Stimulated activated CD4-positive, alpha-beta T cell treated with anti-CD3 and anti-CD28 coated beads, TNF-alpha, amount 100 ng/mL, for 24 hours (primary cell): ENCODE measurements at places on chromosomes 12 and 14.

GRCh38 chr14:85463512-85463911, 66.4 kb upstream of the FLRT2 start:
- no peak for DNase-seq

DNA sequence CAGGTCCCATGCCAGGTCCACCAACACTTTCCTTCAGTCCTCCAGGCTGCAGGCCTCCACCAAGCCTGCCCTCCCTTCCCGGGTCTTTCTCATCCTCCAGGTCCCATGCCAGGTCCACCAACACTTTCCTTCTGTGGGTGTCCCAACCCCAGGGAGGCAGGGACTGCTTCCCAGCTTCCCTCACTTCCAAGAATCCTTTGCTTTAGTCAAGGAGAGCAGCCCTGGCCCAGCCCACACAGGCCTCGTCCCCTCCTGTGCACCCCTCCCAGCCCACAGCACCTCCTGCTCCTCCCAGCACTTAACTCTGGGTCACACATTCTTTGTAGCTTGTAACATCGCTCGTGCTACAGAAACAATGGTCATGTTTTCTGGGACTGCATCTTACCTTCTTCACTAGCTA, 72.9 kb downstream of the TESC start:
- no peak for DNase-seq

DNA sequence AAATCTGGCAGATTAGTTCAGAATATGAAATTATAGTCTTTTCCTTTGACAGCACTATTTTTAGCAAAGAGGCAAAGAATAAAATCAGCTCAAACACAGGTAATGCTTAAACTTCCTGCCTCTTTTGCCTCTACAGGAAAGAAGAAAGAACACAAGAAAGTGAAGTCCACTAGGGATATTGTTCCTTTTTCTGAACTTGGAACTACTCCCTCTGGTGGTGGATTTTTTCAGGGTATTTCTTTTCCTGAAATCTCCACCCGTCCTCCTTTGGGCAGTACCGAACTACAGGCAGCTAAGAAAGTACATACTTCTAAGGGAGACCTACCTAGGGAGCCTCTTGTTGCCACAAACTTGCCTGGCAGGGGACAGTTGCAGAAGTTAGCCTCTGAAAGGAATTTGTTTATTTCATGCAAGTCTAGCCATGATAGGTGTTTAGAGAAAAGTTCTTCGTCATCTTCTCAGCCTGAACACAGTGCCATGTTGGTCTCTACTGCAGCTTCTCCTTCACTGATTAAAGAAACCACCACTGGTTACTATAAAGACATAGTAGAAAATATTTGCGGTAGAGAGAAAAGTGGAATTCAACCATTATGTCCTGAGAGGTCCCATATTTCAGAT, 17.4 kb downstream of the TMPO start:
- DNase-seq, result no peak

- DNase-seq, result no peak
These were observed 128.0 kb upstream of the RASSF8 start for GRCh38 chr12:25830456-25830855.

- DNase-seq, result no peak
These were observed 22.3 kb upstream of the SPTLC2 start for GRCh38 chr14:77638771-77639171.

- DNase-seq, result no peak
These were observed 584 bp downstream of the ACSM4 start for GRCh38 chr12:7304456-7304855.

DNA sequence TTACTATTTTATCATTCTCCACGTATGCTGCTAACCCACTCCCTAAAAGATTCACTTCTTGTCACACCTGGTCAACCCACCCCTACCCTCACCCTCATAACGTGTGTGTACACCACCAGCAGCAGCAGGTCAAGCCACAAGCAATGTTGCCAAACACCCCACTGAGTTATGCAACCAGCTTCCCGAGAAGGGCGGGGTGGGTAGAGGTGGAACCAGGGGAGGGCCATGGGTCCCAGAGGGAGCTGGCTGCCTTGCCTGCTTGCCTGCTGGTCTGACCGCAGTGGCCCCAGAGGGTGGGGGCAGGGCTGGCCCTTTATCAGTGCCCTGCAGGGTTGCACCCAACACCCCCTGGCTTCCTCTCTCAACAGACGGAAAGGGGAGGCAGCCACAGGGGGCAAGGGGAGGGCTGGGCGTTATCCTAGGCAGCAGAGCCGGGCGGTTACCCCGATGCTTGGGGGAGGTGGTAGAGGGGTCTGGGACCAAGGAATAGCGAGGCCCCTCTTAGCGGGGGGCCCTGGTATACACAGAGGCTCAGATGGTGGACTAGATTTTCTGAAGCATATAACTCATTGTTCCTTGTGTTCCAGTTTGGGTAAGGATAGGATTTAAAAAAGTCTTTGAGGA, 3.5 kb upstream of the NFE2 start:
- no peak for DNase-seq

DNA sequence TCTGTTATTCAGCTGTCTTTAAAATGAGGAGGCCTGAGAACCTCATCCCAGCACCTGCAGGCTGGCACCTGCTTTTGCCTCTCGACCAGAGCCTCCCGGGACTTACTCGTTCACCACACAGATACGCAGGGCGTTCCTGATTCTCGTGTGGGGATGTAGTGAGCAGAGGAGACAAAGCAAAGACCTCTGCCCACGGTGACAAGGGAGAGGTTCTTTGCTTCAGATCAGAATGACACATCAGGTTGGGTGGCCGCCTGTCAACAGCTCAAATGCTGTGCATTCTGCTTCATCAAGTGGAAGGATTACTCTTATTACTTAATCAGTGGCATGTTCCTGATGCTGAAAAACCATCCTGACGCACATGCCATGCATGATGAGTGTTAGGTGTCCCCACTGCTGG, 24.4 kb downstream of the DEGS2 start:
- DNase-seq, result no peak

DNA sequence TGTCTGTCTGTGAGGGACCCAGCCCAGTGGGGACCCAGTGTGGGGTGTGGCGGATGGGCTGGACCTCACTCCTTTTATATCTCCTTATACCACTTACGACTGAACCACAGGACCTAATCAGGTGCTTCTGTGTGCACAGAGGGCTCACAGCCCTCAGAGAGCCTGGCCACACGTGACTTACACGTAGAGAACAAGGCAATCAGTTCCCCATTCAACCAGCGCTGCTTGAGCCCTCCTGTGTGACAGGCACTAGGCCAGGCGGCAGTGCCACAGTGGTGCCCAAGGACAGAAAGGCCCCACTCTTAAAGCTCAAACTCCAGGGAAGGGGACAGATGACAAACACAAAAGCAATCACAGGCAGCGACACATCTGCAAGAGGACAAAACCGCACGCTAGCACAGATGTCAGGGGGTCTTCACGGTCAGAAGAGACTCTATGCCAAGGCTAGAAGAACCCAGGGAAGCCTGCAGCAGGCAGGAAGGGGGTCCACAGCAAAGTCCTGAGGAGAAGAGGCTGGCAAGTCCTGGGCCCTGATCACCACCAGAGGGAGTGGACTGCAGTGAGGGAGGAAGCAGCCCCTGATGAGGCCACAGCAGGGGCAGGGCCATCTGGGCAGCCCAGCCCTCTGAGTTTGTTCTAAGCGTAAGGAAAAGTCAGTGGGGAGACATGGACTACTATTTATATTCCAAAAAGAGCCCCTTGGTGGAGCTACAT, 39.3 kb downstream of the SETD3 start:
- DNase-seq, result no peak
